ENCODE measurements at places on chromosomes 5 and 9.

DNA sequence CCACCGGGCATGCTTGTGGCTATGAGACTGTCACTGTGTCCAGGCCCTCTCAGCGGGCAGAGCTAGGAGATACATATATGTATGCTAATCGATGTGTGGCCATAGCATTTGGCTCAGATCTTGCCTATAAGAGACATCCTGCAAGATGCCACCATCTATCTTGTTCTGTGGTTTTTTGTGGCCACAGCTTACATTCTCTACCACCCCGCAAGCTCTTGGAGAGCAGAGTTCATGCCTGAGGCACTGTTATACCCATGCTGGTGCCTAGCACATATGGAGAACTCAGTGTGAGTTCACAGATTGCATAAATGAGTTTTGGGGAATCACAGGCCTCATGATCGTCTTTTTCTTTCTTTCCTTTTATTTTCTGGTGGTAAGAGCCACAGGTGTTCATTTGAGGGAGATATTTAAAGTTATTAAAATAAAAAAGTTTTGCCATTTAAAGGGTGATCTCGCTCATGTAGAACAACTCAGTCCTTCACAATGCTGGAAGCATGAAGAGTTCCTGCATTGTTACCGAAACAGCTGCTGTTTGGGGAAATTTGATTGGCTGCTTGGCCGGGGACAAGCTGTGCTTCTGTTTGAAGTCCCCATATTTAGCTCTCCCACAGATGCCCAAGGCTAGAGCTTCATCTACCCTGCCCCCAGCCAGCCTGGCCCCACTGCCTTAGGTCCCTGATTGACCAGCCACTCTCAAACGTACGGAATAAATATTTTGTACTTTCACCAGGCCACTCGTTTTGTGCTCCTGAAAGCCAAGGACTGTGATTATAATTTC is 169.2 kb upstream of the MAP1B start:
- no peak for DNase-seq

DNA sequence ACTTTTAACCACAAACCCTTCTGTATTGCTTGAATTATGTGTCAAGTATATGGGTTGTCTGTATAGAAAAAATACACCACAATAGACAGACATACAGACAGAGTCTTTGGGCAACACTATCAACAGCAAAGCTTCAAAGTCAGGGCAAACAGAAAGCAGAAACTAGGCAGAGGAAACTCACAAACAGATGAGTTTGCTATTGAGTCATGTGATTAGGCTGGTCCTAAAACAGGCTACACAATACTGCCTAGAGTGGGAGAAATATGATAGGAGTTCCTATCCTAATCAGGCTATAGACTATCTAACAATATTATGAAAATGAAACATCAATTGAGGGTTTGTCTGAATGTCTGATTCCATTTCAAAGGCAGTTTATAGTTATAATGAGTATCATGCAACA is 156.4 kb downstream of the EDIL3 start:
- no peak for DNase-seq

GRCh38 chr5:160496334-160496733 is 74.7 kb downstream of the PTTG1 start:
- no peak for DNase-seq

- no peak for DNase-seq
These were observed 30.8 kb downstream of the TAS2R1 start for GRCh38 chr5:9599391-9599790.

DNA sequence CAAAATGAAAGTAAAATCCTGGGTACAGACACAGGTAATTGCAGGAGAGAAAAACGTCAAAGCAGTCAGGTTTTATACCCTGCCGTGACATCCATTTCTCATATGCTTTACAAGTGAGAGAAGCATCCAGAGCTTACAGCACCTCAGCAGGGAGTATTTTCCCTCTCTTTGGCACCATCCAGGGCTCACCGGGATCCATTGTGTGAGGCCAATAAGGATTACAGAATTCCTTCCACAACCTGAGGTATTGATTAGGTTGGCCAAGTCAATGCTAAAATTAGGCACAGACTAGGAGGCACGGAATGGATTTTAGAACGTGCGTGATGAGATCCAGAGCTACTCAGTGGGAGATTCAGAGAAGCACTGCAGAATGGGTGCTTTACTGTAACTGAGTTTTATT is 296.6 kb downstream of the FBXL7 start:
- no peak for DNase-seq

GRCh38 chr5:96329289-96329688 is 103.8 kb downstream of the PCSK1 start:
- no peak for DNase-seq

GRCh38 chr5:88883836-88884607 is 1.0 kb upstream of the MEF2C start:
- no peak for DNase-seq

- DNase-seq: no peak
These were observed 36.3 kb upstream of the PTPRD start for GRCh38 chr9:10649076-10649475.

Measured in stimulated activated CD4-positive, alpha-beta T cell treated with anti-CD3 and anti-CD28 coated beads, Interleukin-1b, Interleukin-23, amount 100 ng/mL, for 4 hours (primary cell).